Activated T-cell treated with anti-CD3 and anti-CD28 coated beads, Interleukin-2, amount 50 U/mL, for 48 hours (primary cell): ENCODE measurements at places on chromosomes 5 and 9.

GRCh38 chr5:126028336-126028735 lies 394.9 kb upstream of the GRAMD2B start:
- no peak for DNase-seq

DNA sequence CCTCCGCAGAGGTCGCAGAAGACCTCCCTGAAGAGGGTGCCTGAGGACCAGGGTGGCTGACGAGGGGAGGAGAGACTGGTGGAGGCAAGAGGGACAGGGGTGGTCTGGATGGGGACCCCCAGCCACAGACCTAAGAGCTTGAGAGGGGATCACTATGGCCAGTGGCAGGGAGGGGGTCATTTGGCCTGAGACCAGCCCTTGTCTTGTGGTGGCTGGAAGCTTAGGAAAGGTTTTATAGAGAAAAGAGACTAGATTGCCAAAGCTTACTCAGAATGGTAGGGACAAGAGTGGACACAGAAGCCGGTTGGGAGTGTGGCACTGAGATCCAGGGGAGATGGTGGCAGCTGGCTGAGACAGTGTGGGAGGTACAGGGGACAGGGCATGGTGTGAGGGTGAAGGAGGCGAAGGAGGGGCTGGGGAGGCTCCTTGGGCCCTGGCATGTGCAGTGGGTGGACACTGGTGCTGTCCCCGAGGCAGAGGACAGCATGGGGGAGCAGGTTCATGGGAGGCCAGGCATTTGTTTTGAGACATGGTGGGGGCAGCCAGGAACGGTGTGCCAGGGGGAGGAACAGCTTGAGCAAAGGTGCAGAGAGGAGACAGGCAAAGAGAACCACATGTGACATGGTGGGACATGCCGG lies 123.0 kb downstream of the C9orf50 start:
- DNase-seq: no peak

- DNase-seq: no peak
Measured at GRCh38 chr9:97039514-97039860, 545 bp upstream of the CTSV start.

- DNase-seq: no peak
Measured at GRCh38 chr9:14365670-14366069, 51.7 kb upstream of the NFIB start.

DNA sequence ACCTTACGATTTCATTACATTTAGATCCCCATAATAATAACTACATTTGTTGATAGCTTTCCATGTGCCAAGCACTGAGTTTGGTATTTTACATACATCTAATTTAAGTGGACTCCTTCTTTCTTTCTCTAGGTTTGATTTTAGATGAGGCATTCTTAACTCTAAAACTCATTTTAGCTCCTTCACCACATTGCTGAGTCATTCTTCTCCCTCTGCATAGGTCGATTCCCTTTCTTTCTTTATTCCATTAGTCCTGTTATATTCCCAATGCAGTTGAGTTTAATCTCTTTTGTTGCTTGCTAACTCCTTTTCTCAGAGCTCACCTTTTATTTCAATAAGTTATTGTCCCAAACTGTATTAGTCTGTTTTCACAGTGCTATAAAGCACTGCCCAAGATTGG lies 329.8 kb downstream of the TAF11L14 start:
- DNase-seq: no peak

DNA sequence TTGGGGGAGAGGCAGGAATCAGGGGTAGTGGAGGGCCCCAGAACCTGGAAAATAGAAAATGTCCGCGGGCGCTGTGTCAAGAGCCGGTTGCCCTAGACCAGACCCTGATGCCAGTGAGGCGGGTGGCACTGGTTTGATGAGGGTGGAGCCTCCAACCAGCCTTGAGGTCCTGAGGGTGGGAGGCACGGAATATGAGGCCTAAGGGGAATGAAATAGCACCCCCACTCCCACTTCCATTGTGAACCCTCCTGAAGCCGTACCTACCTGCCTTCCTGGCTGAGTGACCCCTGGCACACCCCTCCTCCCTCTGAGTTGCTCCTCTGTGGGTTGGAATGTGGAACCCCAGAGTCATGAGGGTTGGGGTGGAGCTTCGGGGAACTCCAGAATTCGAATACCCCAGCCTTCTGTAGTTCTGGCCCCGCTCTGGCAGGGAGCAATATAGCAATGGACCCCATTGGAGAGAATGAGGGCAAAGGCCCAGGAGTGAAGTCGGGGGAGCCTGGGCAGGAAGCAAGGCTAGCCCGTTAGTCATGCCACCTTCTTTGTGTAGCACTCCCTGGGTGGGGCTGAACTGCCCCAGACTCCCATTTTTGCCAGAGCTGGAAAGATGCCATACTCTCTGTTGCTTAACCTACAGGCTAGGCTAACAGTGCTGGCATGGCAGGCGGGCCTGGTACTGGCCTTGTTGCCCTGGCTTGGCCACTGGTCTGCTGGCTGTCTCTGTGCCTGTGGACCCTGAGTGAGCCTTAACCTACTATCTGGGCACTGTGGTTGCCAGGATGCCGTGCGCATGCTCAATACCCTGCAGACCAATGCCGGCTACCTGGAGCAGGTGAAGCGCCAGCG lies 1.0 kb downstream of the FPGS start:
- DNase-seq: peak; percentile 56

DNA sequence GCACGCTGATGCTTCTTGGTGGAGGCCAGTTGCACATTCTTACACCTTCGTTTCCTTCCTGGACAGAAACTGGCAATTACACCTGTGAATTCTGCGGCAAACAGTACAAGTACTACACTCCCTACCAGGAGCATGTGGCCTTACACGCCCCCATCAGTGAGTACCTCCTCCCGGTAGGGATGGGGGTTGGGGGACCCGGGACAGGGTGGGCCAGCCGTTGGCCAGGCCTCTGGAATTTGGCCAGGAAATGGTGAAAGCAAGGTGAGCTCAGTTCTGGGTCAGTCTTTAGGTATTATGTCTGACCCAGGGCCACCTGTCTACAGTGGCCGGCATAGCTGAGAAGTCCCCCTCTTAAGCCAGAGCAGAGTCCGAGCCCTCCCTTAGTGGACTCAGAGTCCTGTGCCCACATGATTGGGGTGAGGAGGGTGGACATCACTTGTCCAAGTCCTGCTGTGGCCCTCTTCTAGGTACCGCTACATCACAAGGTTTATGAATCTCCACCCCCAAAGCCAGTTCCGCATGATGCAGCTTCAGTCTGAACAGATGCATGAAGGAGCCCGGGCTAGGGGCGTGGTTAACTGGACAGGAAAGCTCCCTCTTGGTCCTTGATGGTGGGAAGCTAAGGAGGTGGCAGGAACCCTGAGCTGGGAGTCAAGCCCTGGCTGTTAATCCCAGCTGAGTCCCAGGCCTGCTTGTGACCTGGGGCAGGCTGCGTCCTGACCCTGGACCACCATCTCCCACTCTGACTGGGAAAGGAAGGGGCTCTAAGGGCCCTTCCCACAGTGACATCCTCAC lies 61.3 kb downstream of the AMBP start:
- peak; percentile 2 for DNase-seq

DNA sequence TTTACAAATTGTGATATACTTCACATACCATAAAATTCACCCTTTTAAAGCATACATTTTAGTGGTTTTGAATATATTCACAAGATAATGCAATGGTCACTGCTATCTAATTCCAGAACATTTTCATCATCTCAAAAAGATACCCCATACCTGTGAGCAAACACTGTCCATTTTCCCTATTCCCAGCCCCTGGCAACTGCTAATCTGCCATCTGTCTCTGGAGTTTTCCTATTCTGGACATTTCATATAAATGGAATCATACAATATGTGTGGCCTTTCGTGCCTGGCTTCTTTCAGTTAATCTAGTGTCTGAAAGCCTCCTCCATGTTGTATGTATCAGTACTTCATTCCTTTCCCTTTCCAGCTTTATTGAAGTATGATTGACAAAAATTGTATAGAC lies 14.7 kb downstream of the SNX30 start:
- no peak for DNase-seq

- DNase-seq: no peak
Measured at GRCh38 chr5:54867310-54867944, 118.0 kb downstream of the ESM1 start.

GRCh38 chr5:126695091-126695490 lies 81.8 kb upstream of the LMNB1 start:
- no peak for DNase-seq

DNA sequence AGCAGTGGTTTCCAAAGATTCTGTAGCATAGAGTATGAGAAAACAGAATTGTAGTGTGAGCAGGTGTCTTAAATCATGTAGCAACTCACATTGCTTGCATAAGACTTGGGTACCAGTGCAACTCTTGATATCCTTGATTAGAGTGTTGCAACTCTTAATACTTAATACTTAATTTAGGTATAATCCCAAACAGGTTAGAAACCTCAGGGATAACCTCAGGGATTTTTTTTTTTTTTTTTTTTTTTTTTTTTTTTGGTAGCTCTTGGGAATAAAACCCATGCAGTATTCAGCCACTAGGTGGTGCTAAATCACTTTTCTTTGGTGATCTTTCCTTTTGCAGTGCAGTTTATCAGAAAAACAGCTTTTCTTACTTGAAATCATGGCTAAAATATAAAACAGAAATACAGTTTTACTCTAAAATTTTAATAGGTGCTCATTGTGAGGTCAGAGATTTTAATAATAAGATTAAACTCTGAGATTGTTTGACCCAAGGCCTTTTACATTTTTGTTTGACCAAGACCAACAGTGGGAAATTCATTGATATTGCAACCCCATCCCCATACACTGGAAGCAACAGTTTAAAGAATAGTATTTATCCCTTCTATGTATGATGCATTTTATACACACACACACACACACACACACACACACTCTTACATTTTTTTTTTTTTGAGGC lies 55.3 kb downstream of the ERAP1 start:
- DNase-seq: no peak

DNA sequence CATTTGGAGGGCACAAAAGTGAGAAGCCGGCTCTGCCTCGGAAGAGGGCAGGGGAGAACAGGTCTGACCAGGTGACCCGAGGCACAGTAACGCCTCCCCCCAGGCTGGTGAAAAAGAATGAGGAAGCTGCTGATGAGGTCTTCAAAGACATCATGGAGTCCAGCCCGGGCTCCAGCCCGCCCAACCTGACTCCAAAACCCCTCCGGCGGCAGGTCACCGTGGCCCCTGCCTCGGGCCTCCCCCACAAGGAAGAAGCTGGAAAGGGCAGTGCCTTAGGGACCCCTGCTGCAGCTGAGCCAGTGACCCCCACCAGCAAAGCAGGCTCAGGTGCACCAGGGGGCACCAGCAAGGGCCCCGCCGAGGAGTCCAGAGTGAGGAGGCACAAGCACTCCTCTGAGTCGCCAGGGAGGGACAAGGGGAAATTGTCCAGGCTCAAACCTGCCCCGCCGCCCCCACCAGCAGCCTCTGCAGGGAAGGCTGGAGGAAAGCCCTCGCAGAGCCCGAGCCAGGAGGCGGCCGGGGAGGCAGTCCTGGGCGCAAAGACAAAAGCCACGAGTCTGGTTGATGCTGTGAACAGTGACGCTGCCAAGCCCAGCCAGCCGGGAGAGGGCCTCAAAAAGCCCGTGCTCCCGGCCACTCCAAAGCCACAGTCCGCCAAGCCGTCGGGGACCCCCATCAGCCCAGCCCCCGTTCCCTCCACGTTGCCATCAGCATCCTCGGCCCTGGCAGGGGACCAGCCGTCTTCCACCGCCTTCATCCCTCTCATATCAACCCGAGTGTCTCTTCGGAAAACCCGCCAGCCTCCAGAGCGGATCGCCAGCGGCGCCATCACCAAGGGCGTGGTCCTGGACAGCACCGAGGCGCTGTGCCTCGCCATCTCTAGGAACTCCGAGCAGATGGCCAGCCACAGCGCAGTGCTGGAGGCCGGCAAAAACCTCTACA lies 11.8 kb downstream of the QRFP start:
- DNase-seq: no peak

DNA sequence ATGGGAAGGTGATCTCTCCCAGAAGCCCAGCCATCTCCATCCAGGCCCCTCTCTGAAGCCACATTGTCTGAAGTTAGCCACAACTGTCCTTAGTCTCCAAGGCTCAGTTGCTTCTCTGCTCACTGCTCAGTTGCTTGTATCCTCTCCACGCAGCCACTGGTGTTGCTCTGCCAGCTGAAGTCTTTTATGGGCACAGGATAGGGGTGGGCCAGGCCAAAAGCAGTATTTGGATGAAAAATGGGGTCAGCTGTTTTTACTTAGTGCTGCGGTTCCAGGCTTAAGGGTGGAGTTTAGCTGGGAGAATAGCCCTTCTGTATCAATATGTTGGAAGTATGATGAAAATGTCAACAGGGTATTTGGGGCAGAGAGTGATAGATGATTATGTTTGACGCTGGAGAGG lies 168.8 kb upstream of the PPP1R2B start:
- no peak for DNase-seq

DNA sequence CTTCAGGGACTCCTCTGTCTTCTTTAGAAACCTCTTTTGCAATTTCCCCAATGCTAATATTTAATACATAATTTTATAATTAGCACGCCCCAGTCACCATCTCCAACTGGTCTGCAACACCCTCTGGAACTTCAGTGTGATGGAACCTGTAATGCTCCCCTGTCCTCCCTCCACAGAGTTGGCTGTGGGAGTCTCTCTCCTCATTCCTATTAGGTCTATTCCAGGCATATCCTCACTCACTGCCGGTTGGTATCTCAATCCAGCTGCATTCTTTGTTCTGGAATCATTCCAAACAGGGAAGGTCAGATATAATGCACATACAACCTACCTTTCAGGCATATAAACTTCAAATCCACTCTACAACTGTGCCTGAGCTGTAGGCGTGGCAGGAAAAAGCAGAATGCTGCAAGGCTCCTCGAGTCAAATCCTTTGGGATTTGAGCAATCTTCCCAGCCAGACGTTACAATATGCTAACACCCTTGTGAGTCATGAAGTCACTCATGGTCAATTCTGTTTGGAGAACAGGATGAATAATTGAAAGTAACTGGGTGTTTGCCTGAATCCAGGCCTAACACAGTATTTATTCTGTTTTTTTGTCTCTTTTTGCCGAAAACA lies 293.8 kb downstream of the CWC27 start:
- no peak for DNase-seq

GRCh38 chr9:75983319-75984045 lies 93.0 kb downstream of the PCSK5 start:
- no peak for DNase-seq

- DNase-seq: no peak
Measured at GRCh38 chr5:52684051-52684450, 103.7 kb upstream of the ITGA1 start.

- no peak for DNase-seq
Measured at GRCh38 chr5:32551865-32552264, 33.5 kb upstream of the SUB1 start.

GRCh38 chr5:62550103-62550502 lies 28.5 kb upstream of the LRRC70 start:
- no peak for DNase-seq

GRCh38 chr9:123749580-123750202 lies 180.2 kb downstream of the DENND1A start:
- no peak for DNase-seq

GRCh38 chr5:35849860-35850259 lies 6.8 kb upstream of the IL7R start:
- DNase-seq: no peak

DNA sequence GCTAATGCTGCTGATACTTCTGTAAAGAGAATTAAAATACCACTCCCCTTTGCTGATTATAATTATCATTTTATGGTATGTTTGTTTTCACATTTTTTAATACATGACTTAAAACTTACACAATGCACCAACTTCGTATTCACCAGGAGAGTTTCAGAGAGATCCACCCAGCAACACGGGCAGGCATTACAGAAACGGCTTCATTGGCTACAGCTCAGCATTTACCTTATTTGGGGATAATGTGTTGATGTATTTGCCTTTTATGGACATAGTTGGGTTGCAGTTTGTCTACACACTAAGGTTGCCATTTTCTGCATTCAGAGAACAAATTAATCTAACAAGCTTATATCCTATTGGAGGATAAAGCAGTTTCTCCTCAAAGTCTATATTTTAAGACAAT lies 423.6 kb downstream of the PRDM9 start:
- no peak for DNase-seq

- no peak for DNase-seq
Measured at GRCh38 chr9:129619787-129620668, 873 bp downstream of the C9orf50 start.
